T-helper 22 cell (primary cell): ENCODE measurements at places on chromosomes 12 and 14.

DNA sequence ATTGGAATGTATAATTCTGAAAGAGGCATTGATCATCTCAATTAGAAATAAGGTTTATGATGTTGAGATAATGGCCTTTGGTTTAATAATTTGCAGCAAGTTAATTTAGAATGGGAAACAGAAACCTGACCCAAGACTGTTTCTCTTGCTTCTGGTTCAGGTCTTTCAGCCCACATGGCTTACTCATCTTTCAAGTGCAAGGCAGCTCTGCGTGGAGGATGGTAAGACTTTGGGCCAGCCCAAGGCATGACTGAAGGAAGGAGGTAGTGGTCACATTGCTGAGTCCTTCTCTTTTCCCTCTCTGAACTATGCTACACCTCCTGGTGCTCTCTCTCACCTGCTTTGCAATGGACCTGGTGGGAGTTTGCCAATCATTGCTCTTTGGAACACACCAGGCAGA is 98.7 kb downstream of the CAND1 start:
- no peak for DNase-seq

DNA sequence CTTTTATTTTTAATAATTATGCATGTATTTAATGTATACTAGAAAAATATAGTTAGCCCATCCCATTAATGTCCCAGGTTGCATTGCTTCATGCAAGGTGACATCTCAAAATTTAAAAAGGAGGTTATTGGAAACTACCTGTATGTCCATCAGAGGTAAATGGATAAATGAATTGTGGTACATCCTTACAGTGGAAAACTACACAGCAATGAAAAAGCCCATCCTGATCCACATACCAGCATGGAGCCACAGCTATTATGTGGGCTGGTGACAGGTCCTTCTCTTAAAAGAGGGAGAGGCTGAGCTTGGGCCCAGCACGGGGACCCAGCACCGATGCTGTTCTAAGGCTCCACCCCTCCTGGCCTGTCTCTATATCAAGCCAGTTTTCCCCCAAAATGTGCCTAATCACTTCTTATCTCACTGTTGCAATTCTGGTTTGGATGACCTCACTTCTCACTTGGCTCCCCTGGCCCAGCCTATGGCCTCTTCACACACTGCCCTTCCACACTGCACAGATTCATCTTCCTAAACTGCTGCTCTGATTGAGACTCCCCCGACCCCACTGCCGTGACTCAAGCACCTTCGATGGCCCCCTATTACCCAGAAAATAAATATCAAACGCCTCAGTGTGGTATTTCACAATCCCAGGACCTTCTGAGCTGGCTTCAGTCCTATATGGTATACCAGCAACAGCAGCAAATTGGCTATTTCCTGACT is 97.1 kb upstream of the NCOR2 start:
- no peak for DNase-seq

GRCh38 chr12:113242560-113242959 is 21.3 kb downstream of the TPCN1 start:
- no peak for DNase-seq

DNA sequence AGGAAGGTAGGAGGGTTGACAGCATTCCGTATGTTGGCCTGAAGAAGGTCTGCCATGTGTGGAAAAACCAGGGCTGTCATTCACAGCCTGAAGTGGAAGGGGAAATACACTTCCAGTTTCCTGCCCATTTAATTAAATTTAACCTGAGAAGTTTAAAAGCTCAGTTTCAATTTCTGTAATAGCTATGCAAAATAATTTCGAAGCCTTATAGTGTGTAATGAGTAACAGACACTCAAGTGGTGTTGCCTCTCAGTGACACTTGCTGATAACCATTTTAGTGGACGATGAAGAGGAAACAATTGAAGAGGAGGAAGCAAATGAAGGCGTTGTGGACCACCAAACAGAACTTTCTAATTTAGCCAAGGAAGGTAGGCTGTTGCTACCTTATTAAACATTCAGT is 44.8 kb downstream of the EP400 start:
- DNase-seq, result no peak

- DNase-seq, result no peak
Measured at GRCh38 chr14:85622986-85623685, 93.2 kb downstream of the FLRT2 start.

DNA sequence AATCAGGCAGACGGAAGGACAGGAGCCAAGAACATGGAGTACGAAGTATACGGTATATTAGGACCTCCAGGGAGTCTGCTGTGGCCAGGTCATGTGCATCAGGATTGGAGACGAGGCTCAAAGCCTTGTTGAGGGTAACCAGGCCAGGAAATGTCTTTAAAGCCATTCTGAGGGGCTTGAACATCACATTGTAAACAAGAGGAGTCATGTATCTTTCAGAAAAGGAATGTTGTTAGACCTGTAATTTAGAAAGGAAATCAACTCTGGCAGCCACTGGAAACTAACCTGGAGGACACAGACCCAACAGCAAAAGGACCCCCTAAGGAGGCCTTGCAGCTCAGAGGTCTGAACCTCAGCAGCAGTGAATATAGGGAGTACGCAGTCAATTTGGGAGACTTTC is 7.5 kb downstream of the MAP3K9 start:
- no peak for DNase-seq

DNA sequence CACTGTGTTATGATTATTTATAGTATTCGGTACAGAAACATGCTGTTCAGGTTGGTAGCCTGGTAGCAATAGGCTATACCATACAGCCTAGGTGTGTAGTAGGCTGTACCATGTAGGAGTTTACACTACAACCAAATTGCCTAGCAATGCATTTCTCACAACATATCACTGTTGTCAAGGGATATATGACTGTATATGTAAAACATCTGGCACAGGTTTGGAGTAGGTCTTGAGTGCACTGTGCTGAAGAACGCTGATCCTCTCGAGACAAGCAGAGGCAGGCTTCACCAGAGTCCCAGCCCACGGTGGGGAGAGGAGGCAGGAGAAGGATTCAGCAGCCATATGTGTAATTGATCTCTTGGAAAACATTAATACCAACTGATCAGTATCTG is 15.0 kb upstream of the TBX5 start:
- no peak for DNase-seq

DNA sequence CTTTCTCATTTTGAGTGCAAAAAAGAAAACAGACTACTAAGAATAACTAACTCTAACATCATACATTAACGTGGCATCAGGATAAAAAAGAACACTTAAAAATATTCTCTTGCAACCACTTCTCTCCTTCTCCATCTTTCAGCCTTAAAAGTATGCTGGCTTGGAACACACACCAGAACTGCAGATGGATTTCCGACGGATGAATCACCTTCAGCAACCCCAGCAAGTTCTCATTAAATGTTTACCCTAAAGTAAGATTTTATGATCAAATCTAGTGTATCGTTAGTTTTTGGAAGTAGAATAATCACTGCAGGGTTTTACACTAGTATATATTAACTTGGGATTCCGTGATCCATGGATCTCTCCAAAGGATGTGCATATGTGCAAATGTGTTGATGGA is 1.2 kb downstream of the NEK9 start:
- DNase-seq, result no peak

DNA sequence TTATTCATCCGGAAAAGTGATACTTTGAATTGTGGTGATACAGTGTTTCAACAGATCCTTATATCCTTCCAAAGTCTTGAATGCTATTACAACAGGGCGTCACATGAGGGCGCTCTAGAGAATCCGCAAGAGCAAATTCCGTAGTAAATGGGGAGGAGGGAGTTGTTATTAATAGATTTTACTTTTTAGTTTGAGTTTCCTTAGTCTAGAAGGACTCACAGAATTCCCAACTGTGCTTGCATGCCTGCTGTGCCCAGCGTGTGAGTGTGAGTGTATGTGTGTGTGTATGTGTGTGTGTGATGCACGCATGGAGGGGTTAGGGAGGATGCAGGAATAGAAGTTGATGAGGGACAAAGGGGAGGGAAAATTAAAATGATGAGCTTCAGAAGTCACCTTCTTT is 375.3 kb downstream of the C12orf75 start:
- no peak for DNase-seq

DNA sequence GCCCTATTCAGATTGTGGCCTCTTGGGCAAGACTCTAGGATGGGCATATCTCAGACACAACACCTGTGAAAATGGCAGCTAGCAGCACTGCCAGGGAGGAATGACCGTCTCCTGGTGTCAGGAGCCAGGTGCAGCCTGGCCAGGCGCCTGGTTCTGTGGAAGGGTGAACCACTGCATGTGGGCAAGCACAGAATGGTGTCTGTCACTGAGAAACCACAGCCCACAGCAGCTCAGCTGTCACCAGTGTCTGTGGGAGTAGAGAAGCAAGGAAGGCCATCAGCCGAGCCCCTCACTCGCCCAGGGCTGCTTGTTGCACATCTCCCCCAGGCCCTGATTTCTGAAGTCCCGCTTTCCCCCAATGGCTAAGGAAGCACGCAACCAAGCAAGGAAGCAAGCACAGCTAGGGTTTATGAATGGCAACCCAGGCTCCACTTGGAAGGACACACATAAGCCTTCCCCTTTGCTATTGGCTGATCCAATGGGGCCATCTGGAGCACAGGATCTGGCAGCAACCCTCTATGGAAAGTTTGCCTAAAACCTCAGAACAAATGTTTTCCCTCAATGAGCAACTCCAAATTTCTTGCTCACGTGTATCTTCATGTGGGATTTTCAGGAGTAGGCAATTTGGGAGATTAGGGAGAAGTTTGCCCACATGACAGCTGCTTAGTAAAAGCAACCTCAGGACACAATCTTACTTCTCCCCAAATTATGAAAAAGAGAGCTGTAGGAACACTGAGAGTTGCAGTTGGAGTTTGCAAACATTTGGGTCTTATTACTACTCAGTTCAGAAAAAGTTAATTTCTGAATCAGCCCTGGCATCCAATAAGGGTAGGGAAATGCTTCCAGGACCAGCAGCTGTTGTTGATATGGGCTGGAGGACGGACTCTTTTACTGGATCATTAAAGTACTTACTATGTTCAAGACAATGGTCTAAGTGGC is 44.7 kb downstream of the GPHB5 start:
- DNase-seq, result no peak

GRCh38 chr14:69860221-69860620 is 19.0 kb upstream of the SMOC1 start:
- DNase-seq, result no peak

- no peak for DNase-seq
Measured at GRCh38 chr12:93938931-93939330, 209.4 kb upstream of the PLXNC1 start.

- no peak for DNase-seq
Measured at GRCh38 chr12:62660756-62661155, 194.1 kb downstream of the MON2 start.

DNA sequence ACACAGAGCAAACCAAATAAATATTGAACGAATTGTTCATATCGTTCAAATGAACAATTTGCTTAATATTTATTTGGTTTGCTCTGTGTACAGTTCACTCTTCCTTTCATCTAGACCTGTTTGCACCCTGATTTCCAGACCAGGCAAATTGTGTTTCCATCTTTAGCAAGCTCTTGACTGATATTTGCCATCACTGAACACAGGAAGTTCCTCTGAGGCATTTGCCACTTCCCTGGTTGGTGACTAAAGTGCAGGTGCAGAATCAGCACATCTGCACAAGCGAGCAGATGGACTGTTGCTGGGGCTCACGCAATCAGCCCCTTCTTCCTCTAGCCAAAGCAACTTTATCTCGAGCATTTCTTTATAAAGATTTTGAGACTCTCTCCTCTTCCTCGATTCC is 112.9 kb downstream of the DAAM1 start:
- no peak for DNase-seq

- DNase-seq, result peak; percentile 68
Measured at GRCh38 chr12:116358893-116359761, 81.6 kb upstream of the MED13L start.

- no peak for DNase-seq
Measured at GRCh38 chr12:21773806-21774205, 700 bp downstream of the KCNJ8 start.

- no peak for DNase-seq
Measured at GRCh38 chr14:103428723-103429556, 43.7 kb downstream of the MARK3 start.

GRCh38 chr12:50050410-50051098 is 6.8 kb upstream of the ASIC1 start:
- DNase-seq, result no peak

DNA sequence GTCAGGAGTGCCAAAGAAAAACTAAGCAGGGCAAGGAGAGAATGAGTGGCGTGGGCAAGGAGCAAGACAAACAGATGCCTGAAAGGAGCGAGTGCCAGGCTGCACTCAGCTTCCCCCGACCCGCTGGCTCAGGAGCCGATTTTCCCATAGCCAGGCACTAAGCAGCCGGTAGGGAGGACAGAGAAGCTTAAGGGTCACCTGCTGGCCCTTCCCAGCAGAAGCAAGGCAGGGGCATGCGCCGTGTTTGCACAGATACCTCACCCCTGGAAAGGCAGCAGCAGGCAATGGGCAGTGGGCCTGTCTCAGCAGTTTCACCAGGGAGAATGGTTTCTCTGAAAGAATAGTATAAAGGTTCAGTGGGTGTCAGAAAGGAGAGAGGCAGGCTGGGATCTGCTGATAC is 104.9 kb upstream of the FKBP4 start:
- DNase-seq, result no peak

GRCh38 chr12:52229836-52230343 is 3.2 kb upstream of the KRT7 start:
- DNase-seq, result no peak

DNA sequence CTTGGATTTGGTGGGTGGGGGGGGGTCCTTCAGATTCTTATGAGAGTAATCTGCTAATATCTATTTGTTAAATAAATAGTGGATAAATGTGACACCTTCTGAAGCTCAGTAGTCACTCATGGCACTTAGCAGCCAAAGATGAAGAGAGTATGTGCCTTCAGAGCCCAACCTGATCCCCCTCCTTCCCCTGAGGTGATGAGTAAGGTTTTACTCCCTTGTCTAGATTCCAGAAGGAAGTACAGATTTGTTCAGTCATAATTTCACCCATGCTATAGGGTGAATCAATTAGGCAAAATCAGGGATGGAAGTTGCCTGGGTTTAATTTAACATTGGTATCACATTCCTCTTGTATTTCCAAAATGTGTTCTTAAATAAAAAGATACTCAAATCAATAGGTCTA is 340.3 kb upstream of the ATP2B1 start:
- no peak for DNase-seq

GRCh38 chr12:72547573-72547972 is 275.4 kb downstream of the TRHDE start:
- DNase-seq, result no peak

DNA sequence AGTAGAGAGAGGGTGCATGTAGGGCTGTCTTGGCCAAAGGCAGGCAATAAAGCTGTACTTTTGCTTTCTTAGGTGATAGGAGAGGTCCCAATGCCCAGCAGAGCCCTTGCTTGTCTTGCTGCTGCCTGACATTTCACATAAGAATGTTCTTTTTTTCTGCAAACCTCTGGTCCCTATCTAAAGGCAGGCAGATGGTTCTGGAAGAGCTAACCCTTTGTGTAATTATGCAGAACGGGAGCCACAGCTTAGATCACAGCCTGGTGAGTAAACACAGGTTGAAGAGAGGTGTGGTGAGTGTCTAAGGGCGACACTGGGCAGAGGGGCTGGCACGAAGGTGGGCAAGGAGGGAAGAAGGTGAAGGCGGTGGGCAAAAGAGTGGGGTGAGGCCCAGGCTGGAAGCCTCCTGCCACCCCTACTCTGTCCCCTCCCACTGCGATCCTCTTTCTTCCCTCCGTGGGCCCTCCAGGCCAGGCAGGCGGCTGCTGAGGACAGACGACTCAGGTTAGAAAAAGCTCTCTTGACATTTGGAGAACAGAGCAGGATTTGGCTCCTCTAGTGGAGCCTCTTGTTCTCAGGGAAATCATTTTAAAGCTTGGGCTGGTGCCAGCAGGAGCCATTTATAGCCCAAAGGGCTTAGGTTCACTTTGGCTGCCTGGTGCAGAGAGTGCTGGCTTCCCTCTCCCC is 42.8 kb downstream of the PRMT8 start:
- DNase-seq, result no peak
